Skeletal muscle cell (primary cell): ENCODE measurements at places on chromosomes 6 and 20.

GRCh38 chr6:128208851-128209580 is 308.2 kb upstream of the THEMIS start:
- DNase-seq: peak; percentile 41

- no peak for DNase-seq
These were observed 128.5 kb downstream of the BCAS1 start for GRCh38 chr20:53941680-53942471.

DNA sequence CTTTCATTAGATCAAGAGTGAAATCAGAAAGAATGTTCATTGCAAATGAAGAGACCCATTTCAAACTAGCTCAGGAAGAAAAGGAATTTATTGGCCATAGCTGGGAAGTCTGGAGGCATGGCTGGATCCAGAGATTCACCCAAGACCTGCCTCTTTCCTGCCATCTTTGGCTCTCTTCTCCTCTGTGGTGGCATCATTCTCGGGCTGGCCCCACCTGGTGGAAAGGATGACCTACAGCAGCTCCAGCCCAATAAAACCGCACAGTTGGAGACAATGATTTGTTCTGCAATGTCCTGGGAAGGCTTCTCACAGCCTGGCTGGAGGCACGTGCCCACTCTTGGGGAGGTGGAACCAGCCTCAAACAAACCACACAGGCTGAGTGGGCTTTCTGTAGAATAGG is 18.1 kb upstream of the FERMT1 start:
- DNase-seq: no peak

GRCh38 chr20:62817975-62818591 is 1.2 kb downstream of the COL9A3 start:
- DNase-seq: no peak

GRCh38 chr6:136284909-136285308 is 4.7 kb downstream of the BCLAF1 start:
- DNase-seq: peak; percentile 11

DNA sequence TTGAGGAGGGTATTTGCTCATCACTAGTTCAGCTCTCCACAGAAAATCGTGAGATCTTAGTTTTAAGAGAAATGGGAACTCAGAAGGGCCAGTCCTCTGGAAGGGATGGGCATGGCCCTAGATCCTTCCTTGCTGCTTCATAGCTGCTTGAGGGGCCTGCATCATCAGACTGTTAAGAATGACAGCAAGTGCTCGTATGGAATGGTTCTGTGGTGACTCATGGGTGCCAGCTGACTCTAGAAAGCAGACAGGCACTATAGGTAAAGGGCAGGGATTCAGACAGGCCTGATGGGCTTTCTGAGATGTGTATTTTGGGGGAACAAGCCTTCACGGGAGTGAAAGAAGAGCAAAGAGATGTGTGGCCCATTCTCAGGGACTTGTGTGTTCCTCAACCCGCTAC is 90.8 kb downstream of the MYLK4 start:
- no peak for DNase-seq

- no peak for DNase-seq
These were observed 3.7 kb upstream of the NCOA6 start for GRCh38 chr20:34829191-34829590.

- peak; percentile 52 for DNase-seq
These were observed 53.7 kb upstream of the STX16 start for GRCh38 chr20:58597249-58597891.

- DNase-seq: no peak
These were observed 36.8 kb downstream of the YTHDF1 start for GRCh38 chr20:63178889-63179686.

DNA sequence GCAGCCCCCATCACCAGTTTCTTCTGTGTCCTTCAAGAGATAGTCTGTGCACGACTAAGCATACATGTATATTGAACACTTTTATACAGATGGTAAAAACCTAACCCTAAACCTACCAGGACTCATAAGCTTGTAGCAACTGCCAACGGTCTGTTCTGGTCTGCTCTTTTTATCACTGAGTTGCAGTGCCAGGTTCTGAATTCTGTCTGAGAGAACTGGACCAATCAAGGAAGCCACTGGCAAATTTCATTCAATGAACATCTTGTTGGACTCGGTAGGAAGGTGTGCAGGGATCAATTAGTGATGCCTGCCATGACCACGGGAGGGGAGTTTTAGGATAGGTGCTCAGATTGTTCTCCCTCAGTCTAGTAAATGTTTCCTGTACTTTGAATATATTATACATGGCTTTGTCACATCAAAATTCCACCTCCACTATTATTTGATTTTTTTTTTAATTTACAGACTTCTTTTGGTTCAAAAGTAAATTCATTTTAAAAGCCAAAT is 146.8 kb downstream of the EYA2 start:
- DNase-seq: no peak

DNA sequence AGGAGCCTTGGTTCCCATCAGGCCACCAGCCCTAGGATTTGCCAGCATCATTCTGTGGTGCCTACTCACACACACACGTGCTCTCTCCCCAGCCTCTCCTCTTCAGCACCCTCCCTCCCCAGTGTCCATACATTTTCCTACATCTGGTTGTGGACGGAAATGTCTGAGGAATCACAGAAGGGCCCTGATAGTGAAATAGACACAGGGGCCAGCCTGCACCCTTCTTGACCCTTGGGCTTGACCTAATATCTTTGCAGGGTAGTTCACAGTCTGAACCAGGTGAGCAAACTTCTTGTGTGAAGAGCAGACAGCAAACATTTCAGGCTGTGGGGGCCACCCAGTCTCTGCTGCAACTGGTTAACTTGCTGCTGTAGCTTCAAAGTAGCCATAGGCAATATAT is 108.5 kb upstream of the NXT1 start:
- no peak for DNase-seq

DNA sequence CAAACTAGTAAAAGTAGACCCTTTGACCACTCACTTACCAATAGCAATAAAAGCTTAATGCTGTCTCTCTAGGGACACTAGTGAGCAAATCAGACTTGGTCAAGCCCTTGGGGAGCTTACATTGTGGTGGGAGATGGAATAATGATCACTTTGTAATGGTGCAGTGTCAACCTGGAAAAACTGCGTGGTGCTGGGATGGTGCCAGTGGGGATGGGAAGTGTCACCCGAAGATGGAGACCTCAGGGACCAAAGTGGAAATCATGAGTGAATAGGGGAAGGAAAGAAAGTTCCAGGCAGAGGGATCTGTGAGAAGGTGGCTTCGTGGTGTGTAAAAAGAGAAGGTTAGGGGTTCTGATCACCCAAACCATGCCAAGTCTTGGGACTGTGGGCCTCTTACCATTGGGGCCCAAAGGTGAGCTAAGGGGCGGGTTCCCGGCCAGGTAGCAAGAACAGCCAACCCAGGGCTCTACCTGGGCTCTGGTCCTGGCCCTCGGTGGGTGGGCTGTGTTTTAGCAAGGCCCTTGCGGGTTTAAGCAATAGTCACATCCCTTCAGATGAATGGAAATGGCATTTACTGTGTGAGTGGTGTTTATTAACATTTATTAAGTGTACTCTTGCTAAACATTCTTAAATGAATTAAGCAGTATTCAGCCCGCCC is 15.5 kb downstream of the DYNLRB1 start:
- DNase-seq: no peak

DNA sequence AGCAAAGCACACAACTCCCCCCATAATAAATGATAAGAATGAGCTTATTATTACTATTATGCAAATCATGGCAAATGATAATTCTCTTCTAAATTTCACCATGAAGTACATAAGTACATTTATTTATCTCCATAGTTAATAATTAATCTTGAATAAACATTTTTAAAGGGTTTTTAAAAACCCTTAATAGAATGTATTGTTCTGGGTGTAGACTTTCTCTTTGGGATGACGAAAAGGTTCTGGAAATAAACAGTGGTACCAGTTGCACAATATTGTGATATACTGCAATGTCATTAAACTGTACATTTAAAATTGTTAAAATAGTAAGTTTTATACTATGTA is 18.0 kb downstream of the DST start:
- no peak for DNase-seq

GRCh38 chr6:75084872-75085381 is 120.9 kb downstream of the COL12A1 start:
- DNase-seq: no peak

DNA sequence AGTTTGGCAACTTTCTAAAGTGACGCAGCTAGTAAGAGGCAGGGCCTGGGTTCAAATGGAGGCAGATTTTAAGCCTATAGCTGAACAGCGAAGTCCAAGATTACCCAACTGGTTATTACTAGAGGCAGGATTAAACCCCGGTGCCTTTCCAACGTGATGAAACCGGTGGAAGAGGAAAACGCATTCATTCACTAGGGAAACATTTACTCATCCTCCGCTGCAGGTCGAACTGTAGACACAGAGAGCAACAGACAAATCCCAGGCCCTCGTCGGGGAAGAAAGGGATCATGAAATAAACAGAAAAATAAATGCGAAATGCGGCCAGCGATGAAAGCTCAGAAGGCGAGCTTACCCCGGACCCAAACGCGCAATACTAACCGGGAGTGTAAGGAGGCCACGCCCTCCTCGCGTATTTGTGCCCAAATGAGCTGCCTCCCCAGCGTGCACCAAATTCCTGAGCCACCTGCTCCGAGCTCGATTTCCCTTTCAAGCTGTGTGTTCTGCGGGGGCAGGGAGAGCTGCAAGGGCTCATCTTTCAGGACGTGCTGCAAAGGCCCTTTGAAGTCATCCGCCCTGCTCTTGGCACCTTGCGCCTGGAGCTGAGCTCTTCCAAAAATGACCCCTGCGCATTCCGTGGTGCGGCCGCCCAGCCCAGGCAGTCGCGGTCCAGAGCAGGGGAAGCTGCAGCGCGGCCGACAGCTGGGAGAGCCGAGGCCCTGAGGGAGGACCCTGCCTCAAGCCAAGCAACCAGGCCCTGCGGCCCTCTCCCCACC is 46.9 kb downstream of the PDYN start:
- DNase-seq: no peak

- no peak for DNase-seq
These were observed 216.5 kb upstream of the SSTR4 start for GRCh38 chr20:22818636-22819035.

DNA sequence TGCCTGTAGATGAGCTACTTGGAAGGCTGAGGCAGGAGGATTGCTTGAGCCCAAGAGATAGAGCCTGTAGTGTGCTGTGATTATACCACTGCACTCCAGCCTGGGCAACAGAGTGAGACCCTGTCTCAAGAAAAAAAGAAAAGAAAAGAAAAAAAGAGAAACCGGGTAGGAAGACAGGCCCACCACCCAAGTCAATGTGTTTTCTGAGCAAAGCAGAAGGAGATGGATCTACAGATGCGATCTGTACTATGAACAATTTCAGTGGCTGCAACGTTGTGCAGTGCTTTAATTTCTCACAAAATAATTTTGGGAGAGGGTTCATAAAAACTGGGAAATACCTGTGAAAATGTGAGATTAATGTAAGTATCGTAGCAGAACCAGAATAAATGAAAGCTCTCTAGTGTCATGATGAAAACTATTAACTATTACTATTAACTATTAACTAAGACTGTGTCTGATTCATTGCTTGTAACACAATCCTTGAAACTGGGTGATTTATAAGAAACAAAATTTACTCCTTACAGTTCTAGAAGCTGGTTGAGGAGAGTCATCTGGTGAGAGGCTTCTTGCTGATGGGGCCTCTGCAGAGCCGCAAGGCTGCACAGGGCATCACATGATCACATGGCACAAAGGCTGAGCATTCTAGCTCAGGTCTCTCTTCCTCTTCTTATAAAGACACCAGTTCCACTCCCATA is 233.1 kb upstream of the ZNF217 start:
- DNase-seq: no peak

- DNase-seq: no peak
These were observed 7.8 kb downstream of the RBCK1 start for GRCh38 chr20:415820-416322.

- no peak for DNase-seq
These were observed 30.1 kb downstream of the CDS2 start for GRCh38 chr20:5156675-5157448.

DNA sequence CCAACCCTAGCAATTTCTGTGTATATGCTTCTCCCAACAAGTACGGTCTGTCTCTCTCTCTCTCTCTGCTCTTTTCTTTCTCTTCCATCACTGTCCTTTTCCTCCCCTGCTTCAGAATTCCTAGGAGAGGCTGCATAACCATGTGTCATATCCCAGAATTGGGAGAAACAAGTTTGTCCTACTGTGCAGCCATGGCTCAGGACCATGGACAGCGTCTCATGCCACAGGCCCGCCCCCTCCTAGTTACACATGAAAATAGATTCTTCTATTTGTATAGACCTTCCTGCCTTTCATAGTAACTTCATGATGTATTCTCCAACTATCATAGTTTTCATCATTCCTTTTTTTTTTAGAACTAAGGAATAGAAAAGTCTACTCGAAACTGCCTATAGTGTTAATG is 98.0 kb downstream of the FNDC1 start:
- DNase-seq: no peak

- DNase-seq: no peak
These were observed 161.4 kb downstream of the FOXC1 start for GRCh38 chr6:1770968-1771723.

- no peak for DNase-seq
These were observed 475.7 kb downstream of the CD83 start for GRCh38 chr6:14593286-14593685.

DNA sequence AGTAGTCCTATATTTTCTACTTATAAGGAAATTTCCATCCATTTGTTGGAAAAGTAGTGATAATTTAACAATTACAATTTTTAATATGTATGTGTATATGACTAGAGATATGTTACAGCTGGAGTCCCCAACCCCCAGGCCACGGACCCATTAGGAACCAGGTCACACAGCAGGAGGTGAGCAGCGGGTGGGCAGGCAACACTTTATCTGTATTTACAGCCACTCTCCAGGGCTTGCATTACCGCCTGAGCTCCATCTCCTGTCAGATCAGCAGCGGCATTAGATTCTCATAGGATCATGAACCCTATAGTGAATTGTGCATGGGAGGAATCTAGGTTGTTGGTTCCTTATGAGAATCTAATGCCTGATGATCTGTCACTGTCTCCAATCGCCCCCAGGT is 46.8 kb downstream of the TRDN start:
- DNase-seq: no peak

DNA sequence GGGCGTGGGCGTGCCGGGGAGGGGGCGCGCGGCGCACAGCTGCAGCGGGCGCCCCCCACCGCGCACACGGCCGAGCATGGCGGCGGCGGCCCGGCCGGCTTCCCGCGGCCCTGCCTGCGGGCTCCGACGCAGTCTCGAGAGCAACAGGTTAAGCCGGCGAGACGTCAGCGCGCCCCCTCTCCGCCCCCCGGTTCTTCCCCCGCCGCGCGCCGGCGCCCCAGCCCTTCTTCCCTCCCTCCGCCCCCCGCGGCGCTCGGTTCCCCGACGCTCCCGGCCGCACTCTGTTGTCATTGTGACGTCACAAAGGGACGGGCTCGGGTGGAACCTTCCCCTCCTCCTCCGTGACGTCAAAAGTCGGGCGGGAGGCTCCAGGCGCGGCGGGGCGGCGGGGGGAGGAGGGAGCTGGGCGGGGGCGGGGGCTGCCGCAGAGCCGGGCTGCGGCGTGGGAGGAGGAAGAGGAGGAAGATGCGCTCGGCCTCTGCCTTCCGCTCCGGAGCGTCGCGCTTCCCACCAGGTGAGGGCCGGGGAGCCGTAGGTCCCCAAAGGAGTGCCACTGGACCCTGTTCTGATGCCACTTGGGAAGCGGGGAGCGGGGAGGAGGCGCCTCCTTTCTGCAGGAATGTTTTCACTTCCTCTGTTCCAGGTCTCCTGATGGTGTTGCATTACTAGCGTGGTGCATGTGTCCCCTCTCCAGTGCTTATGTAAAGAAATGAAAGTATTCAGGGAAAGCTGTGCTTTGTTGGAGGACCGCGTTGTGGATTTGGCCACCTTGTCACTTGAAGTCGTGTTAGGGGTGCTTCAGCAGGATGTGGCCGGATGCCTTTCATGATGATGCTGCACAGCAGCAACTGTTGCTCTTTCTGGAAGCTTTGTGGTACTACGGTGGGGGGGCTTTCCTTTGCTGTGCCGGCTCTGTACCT is 2.8 kb downstream of the JARID2 start:
- DNase-seq: peak; percentile 93
